ENCODE measurements at places on chromosomes 2 and 18.

GRCh38 chr2:173942861-173943523 is 22.2 kb downstream of the SP3 start:
- no peak for DNase-seq

DNA sequence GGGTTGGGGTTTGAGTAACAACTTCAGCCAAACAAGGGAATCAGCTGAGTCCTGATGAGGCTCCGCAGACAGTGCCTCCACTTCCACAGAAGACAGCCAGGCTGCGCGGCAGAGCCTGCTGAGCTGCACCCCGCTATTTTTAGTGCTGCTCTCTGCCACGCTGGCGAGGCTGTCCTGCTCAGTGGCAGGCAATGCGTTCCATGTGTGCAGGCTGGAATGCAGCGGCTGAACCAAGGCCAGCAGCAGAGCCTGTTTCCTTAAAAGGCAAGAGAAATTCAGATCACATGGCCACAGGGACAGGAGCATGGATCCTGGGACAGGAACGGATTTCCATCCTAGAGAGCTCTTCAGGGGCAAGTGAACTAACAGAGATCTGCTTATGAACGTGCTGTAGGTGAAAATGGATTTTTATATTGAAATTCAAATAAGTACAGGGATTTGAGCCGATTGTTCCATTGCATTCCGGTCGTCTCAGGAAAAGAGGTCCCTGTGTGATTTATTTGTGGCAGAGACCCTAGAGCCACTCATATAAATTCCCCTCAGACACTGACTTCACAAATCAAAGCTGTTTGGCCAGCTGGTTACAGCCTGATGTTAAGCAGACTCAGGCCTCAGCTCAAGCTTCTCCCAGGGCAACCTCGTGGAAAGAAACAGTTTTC is 98.7 kb downstream of the COL6A3 start:
- no peak for DNase-seq

DNA sequence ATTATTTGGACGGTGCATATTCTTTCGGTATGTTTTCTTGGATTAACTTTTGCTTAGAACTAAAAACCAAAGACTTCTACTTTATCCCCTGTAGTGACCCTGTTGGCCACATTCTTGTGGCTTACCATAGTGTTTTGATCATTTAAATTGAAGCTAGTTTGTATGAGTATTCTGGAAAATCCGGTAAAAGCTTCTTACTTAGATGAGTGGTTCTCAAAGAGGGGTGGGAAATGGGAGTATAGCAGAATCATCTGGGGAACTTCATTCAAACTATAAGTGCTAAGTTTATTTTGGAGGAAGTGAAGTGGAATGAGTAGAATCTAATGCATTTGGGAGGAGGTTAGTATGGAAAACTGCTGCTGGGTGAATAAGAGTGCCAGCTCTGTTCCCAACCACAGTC is 3.8 kb downstream of the PPP1CB start:
- DNase-seq, result no peak

DNA sequence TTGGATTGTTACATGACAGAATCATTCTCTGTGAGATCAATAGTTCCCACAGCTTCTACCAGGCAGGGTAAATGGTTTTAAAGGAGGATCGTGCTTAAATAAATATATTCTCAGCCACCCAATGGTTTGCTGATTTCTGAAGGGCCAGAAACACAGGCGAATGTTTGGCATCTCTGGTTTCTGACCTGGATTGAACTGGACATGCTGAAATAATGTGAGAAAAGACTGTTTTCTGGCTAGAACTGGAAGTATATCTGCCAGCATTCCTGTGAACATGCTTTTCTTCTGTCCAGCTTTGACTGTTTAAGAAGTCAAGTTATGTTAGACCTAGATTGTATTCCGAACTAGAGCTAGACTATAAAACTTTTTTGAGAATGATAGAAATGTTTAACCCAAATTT is 77.1 kb upstream of the COL3A1 start:
- no peak for DNase-seq

- DNase-seq, result no peak
Observed at GRCh38 chr18:54787121-54787520, 41.2 kb upstream of the RAB27B start.

DNA sequence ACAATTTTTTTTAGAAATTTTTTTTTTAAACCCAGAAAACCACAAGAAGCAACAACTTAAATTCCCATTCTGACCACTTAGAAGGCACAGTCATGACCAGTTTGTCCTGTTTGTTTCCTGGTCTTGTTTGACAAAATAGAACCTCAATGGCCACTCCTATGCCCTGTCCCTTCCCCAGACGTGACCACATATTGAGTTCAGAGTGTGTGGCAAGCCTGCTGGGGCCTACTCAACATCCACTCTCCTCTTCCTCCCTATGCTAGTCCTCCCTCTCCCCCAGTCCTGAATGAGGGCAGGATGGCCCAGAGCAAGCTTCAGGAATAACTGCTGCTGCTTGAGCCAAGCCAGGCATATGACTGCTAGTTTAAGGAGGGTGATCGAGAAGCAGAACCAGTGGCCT is 89.6 kb downstream of the PRELID3A start:
- no peak for DNase-seq

Measured in AML-193 (cell line).